ENCODE measurements at places on chromosomes 13 and 19.
A peak's percentile ranks its signal among the peaks of the same experiment; 100 is the strongest.

DNA sequence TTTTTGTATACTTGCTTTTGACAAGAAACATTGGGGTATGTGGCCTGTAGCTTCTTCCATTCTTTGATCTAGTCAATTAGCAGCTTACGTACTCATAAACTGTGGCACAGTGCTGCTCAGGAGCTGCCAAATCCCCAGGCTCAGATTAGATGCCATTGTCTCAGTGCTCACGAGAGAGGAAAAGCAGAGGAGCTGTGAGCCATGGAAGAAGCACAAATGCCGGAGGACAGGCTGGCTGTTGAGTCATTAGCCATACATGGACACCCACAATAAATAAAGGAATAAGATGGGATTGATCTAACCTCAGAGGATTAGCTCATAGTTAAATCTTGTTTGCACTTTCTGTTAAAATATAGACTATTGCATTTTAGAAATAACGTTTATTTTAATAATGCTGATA, 121.7 kb downstream of the POSTN start:
- no peaks in the 10 kb centered on the region for H3K27me3 ChIP-seq
- peaks cover 2% of the 10 kb centered on the region for H3K4me1 ChIP-seq
- H3K36me3 ChIP-seq: no peaks in the 10 kb centered on the region
- H3K27ac ChIP-seq: no peak overlapping the region
- no peak overlapping the region for H3K4me3 ChIP-seq

- H3K4me3 ChIP-seq: peak within 1 kb of the TSS; percentile 68
- no peaks in the 10 kb centered on the region for H3K4me1 ChIP-seq
- H3K27me3 ChIP-seq: no peaks in the 10 kb centered on the region
- H3K27ac ChIP-seq: no peak within 1 kb of the TSS
- DNase-seq: no peak
Observed at GRCh38 chr19:45901912-45902650, at the start of gene MYPOP. TSS of gene MYPOP (minus strand) at chr19:45902613. CDS start at chr19:45901773, 840 bp downstream.

- DNase-seq: no peak
- no peaks in the 10 kb centered on the region for H3K4me1 ChIP-seq
Observed at GRCh38 chr13:61778531-61778930, 362.9 kb upstream of the PCDH20 start.

GRCh38 chr13:101144808-101145419, 271.4 kb downstream of the NALCN start:
- H3K4me3 ChIP-seq: no peak overlapping the region
- H3K27me3 ChIP-seq: no peaks in the 10 kb centered on the region
- no peak overlapping the region for H3K27ac ChIP-seq
- no peaks in the 10 kb centered on the region for H3K4me1 ChIP-seq

DNA sequence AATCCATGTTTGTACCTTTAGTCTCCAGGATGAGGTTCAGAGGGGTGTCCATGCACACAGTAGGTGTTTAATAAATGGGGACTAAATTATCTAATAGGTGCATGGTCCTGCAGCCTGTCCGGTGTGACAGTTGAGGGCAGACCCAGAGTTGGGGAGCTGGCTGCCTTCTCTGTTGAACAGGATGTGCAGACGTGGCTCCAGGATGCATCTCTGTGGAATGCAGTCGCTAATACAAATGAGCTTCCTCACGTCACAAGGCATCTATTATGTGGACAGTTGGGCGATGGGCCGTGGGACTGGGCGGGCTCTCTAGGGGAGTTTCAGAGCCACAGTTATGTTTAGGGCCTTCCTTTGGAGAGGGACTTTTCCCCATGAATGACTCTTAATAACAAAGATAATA, 71.0 kb downstream of the SIPA1L3 start:
- no peak overlapping the region for H3K4me3 ChIP-seq
- no peaks in the 10 kb centered on the region for H3K4me1 ChIP-seq
- peak; percentile 31 for DNase-seq
- no peaks in the 10 kb centered on the region for H3K36me3 ChIP-seq
- H3K27me3 ChIP-seq: no peaks in the 10 kb centered on the region

GRCh38 chr19:37472165-37472564, 3.0 kb downstream of the ZNF570 start:
- no peaks in the 10 kb centered on the region for H3K4me1 ChIP-seq
- H3K27ac ChIP-seq: no peak overlapping the region
- peaks cover 9% of the 10 kb centered on the region for H3K36me3 ChIP-seq
- no peak overlapping the region for H3K4me3 ChIP-seq

GRCh38 chr19:49499030-49499670, 2.9 kb downstream of the RPS11 start:
- H3K27ac ChIP-seq: no peak overlapping the region
- H3K4me1 ChIP-seq: no peaks in the 10 kb centered on the region
- no peaks in the 10 kb centered on the region for H3K27me3 ChIP-seq
- no peak for DNase-seq

- H3K4me1 ChIP-seq: no peaks in the 10 kb centered on the region
- no peak overlapping the region for H3K27ac ChIP-seq
- H3K27me3 ChIP-seq: no peaks in the 10 kb centered on the region
- no peak overlapping the region for H3K4me3 ChIP-seq
- DNase-seq: no peak
Observed at GRCh38 chr19:29675650-29676186, 10.5 kb downstream of the PLEKHF1 start.

DNA sequence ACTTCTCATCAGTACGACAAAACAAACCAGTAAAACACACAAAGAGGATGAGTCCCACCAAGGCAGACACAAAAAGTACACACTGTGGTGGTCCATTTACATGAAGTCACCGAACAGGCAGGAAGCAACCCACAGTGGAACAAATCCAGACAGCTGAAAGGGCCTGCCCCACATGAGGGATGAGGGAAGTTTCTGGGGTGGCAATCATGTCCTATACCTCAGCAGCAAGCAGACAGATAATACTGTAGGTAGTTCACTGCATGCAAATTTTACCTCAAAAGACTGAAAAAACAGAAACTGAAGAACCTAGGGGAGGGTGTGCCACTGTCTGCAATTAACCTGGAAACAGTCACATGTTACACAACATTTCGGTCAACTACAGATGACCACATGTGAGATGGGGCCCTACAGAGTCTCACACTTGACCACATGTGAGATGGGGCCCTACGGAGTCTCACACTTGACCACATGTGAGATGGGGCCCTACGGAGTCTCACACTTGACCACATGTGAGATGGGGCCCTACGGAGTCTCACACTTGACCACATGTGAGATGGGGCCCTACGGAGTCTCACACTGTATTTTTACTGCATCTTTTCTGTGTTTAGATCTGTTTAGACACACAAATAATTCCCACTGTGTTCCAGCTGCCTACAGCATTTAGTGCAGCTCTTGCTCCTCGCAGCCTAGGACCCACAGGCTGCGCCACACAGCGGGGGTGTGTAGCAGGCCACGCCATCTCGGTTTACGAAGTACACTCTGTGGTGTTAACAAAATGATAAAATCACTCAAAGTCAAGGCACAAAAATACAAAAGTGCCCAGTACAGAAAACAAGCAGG, 22.2 kb downstream of the PCID2 start:
- no peaks in the 10 kb centered on the region for H3K27me3 ChIP-seq
- H3K27ac ChIP-seq: no peak overlapping the region

- no peaks in the 10 kb centered on the region for H3K36me3 ChIP-seq
- no peak overlapping the region for H3K27ac ChIP-seq
Observed at GRCh38 chr19:28949535-28949934, 263.4 kb downstream of the UQCRFS1 start.

- no peak for DNase-seq
- no peaks in the 10 kb centered on the region for H3K36me3 ChIP-seq
- no peak overlapping the region for H3K4me3 ChIP-seq
Observed at GRCh38 chr19:9909251-9909650, 27.1 kb downstream of the OLFM2 start.

DNA sequence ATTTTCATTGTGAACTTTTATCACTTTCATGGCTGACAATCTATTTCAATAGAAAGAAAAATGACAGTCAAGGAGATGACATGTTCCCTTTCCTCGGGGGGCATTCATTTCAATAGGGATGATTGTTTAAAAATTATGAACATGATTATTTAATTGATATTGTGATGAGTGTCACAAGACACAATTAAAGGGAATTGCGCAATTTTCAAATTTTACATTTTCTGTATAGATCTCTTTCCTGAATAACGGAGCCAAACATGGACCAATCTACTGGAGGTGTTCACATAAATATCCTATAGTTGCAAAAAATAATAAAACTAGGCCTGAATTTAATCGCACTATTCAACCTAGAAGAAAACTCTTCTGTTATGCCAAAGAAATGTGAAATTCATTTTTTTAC, 1274.6 kb downstream of the SLITRK5 start:
- H3K36me3 ChIP-seq: no peaks in the 10 kb centered on the region
- no peak for DNase-seq
- no peak overlapping the region for H3K4me3 ChIP-seq
- no peaks in the 10 kb centered on the region for H3K27me3 ChIP-seq
- H3K4me1 ChIP-seq: no peaks in the 10 kb centered on the region

GRCh38 chr13:35876601-35877000, 254.6 kb downstream of the DCLK1 start:
- H3K27ac ChIP-seq: no peak overlapping the region
- no peaks in the 10 kb centered on the region for H3K36me3 ChIP-seq
- H3K27me3 ChIP-seq: no peaks in the 10 kb centered on the region
- H3K4me1 ChIP-seq: peaks cover 2% of the 10 kb centered on the region
- H3K4me3 ChIP-seq: no peak overlapping the region
- no peak for DNase-seq

GRCh38 chr19:35284153-35285094, 2.1 kb downstream of the HAMP start:
- no peak overlapping the region for H3K27ac ChIP-seq
- no peak for DNase-seq
- no peaks in the 10 kb centered on the region for H3K4me1 ChIP-seq
- H3K36me3 ChIP-seq: no peaks in the 10 kb centered on the region
- H3K27me3 ChIP-seq: no peaks in the 10 kb centered on the region

DNA sequence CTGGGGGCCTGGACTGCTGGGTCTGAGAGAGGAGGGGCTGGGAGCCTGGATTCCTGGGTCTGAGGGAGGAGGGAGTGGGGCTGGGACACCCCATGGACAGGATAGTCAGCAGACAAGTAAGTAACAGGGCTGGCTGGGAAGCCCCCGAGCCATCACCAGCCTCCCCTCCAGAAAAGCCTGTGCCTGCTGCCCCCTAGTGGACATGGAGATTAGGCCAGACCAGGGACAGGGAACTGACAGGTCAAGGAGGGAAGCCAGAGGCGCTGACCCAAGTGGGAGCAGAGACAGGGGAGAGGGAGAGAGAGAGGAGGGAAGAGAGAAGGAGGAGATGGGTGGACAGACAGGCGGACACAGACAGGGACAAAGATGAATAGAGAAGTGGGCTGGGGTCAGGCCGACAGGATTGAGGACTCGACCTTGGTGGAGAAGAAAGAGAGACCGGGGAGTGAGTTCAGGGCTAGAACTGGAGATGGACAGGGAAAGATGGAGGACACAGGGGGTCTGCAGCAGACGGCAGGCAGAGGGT, 6.7 kb upstream of the ERFL start:
- H3K27ac ChIP-seq: no peak overlapping the region
- no peaks in the 10 kb centered on the region for H3K4me1 ChIP-seq
- H3K36me3 ChIP-seq: no peaks in the 10 kb centered on the region
- no peak overlapping the region for H3K4me3 ChIP-seq
- DNase-seq: peak; percentile 85

- H3K27ac ChIP-seq: no peak overlapping the region
- H3K4me3 ChIP-seq: no peak overlapping the region
- H3K27me3 ChIP-seq: no peaks in the 10 kb centered on the region
- H3K36me3 ChIP-seq: no peaks in the 10 kb centered on the region
- H3K4me1 ChIP-seq: no peaks in the 10 kb centered on the region
- DNase-seq: no peak
Observed at GRCh38 chr13:94073007-94073744, 406.3 kb downstream of the DCT start.

- H3K36me3 ChIP-seq: no peaks in the 10 kb centered on the region
- DNase-seq: no peak
- no peaks in the 10 kb centered on the region for H3K27me3 ChIP-seq
- H3K27ac ChIP-seq: no peak overlapping the region
Observed at GRCh38 chr13:39259371-39260140, 221.3 kb downstream of the NHLRC3 start.

- no peak overlapping the region for H3K27ac ChIP-seq
- H3K4me1 ChIP-seq: no peaks in the 10 kb centered on the region
- no peaks in the 10 kb centered on the region for H3K27me3 ChIP-seq
- peak; percentile 70 for DNase-seq
- H3K36me3 ChIP-seq: no peaks in the 10 kb centered on the region
- peak overlapping the region; percentile 84 for H3K4me3 ChIP-seq
Observed at GRCh38 chr19:40718774-40719391, 2.0 kb downstream of the ITPKC start.

Data from aorta (tissue), 5 donors.